Activated CD4-positive, alpha-beta T cell treated with anti-CD3 and anti-CD28 coated beads, Interleukin-2, amount 10 ng/mL, durations not matched to agents 7 days and 5 days (primary cell): ENCODE measurements at places on chromosomes 12 and 14.

DNA sequence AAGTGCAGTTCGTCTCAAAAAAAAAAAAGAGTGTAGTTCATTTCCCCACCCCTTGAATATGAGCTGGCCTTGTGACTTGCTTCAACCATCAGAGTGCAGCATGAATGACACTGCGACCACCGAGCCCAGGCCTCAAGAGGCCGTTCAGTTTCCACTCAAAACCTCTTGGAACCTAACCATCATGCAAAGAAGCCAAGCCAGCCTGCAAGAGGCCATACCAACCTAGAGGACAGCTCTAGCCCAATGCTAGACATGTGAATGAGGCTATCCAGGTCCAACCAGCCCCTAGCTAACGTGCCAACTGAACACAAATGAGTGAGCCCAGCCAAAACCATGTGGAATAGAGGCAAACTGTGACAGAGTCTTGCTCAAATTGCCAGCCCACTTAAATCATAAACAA lies 29.7 kb downstream of the R3HDM2 start:
- no peak for DNase-seq

- no peak for DNase-seq
These were observed 36.2 kb upstream of the NUDT4 start for GRCh38 chr12:93341409-93342049.

GRCh38 chr12:2490831-2491230 lies 303.9 kb upstream of the FKBP4 start:
- DNase-seq: no peak

GRCh38 chr14:20606190-20606901 lies 15.2 kb upstream of the RNASE12 start:
- no peak for DNase-seq

DNA sequence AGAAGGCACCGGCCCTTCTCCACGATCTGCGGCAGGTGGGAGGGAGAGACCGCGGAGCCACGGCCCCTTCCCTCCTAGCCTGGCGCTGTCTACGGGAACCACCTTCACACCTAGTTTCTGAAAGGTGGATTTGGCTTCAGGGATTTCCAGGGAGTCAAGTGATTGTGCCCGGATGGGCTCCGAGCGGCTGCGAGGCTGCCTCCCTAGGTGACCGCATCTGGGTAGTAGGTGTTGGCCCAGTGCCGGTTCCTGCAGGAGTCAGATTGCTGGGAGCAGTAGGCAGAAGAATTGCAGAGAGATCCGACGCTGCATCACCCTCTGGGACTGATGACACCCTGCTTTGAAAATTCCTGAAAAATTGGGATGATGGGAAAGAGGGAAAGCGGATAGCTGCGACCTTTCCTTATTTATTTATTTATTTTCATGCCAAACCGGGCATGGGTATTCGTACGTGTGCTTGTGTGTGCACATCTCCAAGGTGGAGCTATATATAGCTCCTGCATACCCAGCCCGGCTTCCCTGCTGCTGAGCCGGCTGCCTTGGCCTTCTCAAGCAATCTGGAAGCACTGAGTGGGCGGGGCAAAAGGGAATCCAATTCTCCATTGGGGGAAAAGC lies 1.1 kb downstream of the CNTN1 start:
- no peak for DNase-seq

- DNase-seq: no peak
These were observed 1.7 kb downstream of the FITM1 start for GRCh38 chr14:24132061-24132685.
